Fibroblast of skin of left biceps (primary cell): ENCODE measurements at places on chromosomes 6 and 20.

- peak; percentile 49 for DNase-seq
These were observed 30.2 kb upstream of the SGK1 start for GRCh38 chr6:134347885-134348805.

- no peak for DNase-seq
These were observed 15.1 kb upstream of the HIVEP2 start for GRCh38 chr6:142960098-142960497.

DNA sequence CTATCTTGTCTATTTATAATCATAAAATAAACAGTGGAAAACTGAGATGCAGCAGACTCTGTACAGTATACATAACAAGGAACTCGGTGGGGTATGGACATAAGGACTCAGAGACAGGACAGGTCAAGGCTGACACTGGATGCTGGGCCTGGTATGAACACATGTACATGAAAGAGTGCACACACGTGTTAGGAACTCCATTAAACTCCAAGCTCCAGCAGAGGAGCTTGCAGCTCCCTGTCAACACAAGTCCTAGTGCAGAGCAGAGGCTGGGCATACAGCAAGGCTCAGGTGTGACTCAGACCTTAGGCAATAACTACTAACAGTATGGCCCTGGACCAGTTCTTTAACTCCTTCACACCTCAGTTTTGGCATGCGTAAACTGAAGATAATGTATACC, 17.1 kb downstream of the NAPB start:
- no peak for DNase-seq

GRCh38 chr6:31690231-31691077, 9.6 kb upstream of the LY6G5C start:
- DNase-seq, result no peak

DNA sequence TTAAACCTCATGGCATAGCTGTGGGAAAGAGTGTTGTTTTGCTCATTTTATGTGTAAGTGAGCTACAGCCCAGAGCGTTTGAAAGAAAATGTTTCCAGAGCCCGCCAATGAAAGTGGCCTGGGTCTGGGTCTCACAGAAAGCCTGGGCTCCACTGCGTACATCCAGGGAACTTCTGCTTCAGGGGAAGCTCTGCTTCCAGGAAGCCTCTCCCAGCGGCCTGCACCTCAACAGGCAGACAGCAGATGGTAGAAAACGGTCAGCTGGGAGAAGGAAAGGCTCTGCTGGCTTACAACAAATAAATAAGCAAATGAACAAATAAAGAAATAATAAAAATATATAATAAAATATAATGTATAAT, 270.5 kb upstream of the SUPT3H start:
- no peak for DNase-seq
